ENCODE measurements at places on chromosomes 1 and 21.

DNA sequence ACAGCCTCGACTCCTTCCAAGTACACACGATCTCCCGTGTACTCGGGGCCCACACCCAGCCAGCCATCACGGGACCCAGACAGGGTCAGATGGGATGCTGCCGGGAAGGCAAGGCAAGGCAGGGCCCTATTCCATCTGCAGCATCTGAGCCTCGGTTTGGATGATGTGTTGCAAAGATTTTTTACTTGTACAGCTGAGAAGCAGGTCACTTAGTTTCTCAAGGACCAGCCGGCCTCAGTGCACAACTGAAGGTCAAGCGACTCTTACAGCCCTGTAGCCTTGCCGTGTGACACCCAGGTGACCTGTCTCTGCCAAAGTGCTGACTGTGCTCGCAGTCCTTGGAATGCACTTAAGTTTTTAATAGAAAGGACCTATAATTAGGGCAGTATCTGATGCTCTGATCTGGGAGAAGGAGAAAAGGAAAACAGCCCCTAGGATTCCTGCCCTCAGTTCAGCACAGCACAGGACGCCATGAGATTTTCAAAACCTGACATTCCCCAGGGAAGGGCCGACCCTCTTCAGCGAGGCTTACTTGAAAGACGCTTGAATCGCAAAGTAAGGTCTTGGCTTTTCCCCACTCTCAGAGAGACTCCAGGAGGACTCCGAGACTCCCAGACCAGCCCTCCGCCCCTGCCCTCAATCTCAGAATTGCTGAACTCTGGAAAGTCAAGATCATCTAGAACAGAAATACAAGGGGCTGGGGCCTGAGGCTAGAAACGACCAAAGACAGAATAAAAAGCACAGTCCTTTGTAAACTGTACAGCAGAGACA, 1.3 kb downstream of the GPR157 start:
- DNase-seq, result no peak

DNA sequence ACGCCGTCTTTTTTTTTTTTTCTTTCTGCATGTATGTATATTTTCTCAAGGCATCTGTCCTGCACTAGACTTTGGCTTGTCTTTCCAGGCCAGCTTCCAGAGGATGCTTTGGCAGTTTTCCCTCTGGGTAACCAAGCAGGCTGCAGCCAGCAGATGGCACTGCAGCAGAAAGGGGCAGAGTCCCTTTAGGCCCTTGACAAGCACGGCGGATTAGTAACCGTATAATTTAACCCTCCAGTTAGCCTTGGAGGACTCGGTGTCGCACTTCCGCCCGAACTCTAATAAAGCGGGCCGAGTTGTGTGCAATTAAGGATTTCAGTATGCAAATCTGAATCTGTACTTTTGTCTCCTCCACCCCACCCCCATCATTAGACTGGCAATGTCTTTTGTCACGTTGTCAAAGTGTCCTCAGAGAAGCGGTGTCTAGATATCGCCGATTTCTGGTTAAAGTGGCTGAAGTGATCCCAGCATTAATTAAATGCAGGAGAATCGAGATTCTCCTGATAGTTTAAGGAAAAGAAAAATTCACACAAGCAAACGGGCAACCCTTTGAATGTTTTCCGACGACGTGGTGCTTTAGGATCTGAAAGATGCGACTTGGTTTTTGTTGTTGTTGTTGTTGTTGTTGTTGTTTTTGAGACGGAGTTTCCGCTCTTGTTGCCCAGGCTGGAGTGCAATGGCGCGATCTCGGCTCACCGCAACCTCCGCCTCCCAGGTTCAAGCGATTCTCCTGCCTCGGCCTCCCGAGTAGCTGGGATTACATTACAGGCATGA, 1.1 kb upstream of the TMEM167B start:
- no peak for DNase-seq

- DNase-seq, result no peak
Observed at GRCh38 chr1:232381394-232382100, 248.4 kb downstream of the SIPA1L2 start.

- no peak for DNase-seq
Observed at GRCh38 chr1:98969798-98970490, 34.7 kb downstream of the PLPPR5 start.

DNA sequence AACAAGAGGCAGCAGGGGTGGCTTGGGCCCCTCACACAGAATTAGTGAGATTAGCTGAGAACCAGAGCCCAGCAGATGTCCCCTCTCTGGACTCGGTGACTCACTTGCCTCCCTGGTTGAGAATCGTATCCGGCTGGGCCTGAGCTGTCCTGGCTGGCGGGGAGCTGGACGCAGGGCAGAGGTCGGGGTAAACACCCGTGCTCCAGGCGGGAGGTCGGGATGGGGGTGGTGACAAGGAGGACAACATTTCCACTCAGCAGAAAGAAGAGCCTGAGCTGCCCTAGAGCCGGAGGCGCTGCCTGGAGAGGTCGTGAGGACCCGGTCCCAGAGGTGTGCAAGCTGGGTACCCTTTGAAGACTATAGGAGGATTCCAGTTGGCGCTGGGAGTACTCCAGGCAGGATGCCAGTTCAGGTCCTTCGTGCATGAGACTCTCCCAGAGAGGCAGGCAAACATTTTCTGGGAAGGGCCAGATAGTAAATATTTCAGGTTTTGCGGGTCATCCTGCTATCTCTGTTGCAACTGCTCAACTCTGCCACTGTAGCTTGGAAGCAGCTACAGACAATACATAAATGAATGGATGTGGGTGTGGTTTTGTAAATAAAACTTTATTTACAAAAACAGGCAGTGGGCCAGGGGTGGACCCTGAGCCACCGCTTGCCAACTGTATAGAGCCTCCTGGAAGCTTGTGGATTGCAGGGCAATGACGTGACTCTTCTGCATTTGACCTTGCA, 116.8 kb upstream of the WNT4 start:
- no peak for DNase-seq

- DNase-seq, result no peak
Observed at GRCh38 chr1:14934867-14935266, 218.7 kb upstream of the TMEM51 start.

DNA sequence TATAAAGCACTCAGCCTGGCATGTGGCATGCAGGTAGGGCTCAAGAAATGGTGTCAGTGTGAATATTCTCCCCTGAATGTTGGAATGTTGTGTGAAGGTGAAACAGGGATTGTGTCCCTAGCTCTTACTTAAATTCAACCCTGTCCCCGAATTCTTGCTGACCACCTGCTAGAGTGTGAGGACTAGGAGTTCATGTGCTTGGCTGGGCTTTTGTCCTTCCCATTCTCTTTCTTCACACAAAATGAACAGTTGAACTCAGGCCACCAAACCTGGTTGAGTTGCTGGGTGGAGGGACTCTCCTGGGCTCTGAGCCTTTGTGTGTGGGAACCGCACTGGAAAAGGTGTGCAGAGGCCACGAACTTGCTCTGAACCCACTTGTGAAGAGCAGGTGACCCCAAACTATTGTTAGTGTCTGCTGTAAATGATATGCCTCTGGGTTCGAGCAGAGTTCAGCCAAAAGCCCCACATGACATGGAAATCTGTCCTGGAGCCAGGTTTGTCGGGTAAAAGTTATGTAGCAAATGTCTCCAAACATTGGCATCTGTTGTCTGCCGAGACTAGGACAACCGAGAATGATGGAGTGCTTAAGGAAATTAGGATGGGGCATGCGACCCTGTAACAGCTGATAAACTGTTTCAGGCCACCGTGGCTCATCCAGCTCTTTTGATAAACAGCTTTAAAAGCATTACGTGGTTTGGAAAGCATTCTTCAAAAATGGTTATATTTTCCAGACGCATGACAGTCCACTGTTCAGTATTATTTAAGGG, 144.2 kb downstream of the DHRS3 start:
- no peak for DNase-seq

- DNase-seq, result no peak
Observed at GRCh38 chr1:50972766-50973165, 2.7 kb downstream of the CDKN2C start.

GRCh38 chr1:152035539-152036266, 1.1 kb downstream of the S100A11 start:
- no peak for DNase-seq

DNA sequence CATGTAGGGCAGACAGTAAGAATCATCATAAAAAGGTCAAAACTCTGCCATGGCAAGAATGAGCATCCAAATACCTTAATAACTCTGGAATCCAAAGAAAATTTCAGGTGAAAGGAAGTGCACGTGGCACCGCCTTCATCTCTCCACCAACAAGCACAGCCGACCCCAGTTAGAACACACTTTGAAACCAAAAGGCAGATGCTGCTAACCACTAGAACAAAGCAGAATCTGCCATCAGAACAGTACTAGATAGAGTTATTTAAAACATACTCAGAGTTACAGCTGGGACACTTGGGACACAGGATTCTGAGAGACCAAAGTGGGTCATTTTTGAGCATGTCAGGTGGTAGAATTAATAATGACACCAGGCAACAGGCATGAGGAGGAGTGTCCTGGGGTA, 106.7 kb upstream of the SOD1 start:
- DNase-seq, result no peak

DNA sequence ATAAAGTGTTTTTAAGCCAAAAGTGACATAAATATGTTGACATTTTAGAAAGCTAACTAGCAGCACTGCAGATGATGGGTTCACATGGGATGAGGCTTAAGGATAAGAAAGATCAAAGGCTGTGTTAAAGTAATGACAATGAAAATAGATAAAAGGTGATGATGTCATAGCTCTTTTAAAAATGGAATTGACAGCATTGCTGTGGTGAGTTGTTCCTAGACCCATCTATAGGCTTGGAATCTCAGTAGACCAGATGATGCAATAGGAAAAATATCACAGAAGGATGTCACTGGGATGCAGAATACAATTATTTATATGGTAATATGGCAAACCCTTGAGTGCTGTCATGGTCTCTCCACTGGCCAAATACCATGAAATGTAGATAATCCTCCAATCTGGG, 286.0 kb downstream of the PLA2G4A start:
- no peak for DNase-seq

DNA sequence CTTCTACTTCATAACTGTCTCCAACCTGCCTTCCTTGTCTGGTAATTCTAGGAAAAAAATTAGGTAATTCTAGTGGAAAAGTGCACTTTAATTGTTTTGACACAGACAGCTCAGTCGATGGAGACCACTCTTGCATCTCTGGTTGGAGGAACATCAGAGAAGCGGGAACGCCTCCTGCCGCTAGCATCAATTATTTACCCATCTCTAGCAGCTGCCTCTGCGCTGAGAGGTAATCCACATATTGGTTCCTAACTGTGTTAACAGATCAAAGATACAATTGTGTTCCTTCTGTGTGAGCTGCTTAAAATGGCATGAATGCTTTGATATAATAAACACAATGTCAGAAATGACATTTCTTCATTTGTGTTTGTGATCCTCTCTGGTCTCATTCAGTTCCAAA, 33.3 kb downstream of the C2CD2 start:
- DNase-seq, result no peak

DNA sequence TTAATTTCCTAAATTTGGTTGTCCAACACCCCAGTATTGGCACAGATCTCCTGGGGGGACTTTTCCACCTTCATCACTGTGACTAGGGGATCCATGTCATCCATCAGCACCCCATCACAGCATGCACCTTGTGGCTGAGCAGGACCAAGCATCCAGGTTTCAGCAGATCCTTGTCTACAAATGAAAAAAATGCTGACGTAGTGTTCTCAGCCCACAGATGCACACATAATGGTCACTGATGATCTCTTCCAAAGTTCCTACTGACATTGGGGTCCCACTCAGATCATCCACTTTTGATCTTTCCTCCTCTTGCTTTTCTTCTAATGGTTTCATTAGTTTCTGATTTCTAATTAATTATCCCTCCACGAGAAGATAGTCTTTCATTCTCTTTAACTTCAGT, 373.1 kb downstream of the TBX15 start:
- no peak for DNase-seq

- no peak for DNase-seq
Observed at GRCh38 chr1:201774224-201774982, 54.6 kb upstream of the IPO9 start.

DNA sequence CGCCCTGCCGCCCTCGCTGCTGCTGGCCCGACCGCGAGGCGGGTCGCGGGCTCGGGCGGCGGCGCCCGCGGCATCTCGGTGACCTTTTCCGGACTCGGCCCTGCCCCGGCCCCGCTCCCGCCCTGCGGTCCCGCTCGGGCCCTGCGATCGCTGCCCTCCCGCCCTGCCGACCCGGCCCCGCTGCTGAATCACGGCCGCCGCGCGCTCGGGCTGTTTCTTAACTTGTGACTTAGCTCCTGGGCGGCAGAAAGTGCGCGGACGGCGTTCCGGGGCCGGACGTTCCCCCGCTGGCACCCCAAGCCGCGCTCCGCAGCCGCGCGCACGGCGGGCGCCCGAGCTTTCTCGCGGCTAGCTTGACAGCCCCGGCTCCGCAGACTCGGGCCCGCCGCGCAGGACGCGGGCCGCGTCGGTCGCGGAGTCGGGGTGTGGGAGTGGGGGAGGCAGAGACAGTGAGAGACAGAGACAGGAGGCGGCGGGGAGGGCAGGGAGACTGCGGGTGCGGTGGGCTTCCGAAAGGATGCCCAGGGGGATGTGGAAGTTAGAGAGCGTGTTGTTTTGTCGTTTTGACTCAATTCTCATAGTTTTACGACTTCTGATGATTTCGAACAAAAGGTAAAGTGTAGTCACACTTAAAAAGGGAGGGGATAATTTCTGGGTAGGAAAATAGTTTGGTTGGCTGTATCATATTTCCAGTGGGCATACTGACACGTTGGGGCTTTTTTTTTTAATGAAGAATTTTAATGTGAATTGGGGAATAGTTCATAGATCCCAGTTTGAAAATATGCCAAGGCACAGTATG, 49.8 kb downstream of the PRDM2 start:
- DNase-seq, result peak; percentile 58

DNA sequence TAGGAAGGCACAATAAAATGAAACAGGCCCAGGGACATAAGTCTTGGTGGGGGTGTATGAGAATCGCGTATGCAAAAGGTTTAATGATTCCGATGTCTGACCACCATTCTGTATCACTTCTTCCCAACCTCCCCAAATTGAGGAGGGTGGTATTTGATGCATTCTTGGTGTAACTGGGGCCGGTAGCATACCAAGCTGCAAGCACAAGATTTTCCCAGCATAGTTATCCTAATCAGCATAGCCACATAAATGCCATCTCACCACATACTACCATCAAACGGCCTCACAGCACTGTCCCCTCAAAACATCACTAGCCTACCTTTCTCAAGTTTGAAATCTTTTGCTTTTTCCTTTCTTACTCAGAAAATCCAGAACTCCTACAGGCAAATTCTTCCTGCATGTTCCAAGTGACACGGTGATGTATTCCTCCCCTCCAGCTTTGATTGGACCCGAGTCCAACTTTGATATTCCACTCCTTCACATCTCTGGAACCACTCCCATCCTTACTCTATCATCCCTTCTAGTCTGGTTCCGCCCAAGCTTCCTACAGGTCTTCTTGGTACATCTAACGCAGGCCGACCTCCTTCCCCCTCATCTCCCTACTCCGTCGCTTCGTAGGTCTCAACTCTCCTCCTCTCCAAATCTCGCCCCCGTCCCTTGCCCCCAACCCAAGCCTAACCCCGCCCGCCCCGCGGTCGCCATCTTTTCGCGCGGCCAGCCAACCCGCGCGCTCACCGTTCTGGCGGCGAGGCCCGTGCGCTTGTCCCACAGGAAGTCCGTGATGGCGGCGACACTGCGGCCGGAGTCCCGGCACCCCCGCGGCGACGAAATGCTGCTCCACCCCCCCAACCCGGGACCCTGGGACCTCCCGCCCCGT, 600 bp downstream of the CLK2 start:
- DNase-seq, result no peak
